Bronchial epithelial cell (primary cell): ENCODE measurements at places on chromosomes 13 and 19. TPM values are rescaled to one million over a fixed set of nuclear protein-coding genes. Genes with fewer than 3 reads are reported as not detected.

Gene KCNN1
- total RNA-seq: not detected in 2 replicates

Gene NLRP5
- not detected in 2 replicates for total RNA-seq

Gene ZNF577
- 5.5 and 6.8 TPM in 2 replicates for total RNA-seq

Gene SIAH3
- not detected in 2 replicates for total RNA-seq

Gene ODAD3
- total RNA-seq: not detected in 2 replicates

Gene MAP3K10
- 5.0 and 7.9 TPM in 2 replicates for total RNA-seq

Gene KLK14
- not detected in 2 replicates for total RNA-seq

Gene NEK3
- 6.8 and 9.3 TPM in 2 replicates for total RNA-seq

Gene KANK2
- 10.2 and 10.8 TPM in 2 replicates for total RNA-seq

Gene PTGER1
- 1.5 and 2.6 TPM in 2 replicates for total RNA-seq

Gene TBXA2R
- not detected in 2 replicates for total RNA-seq

Gene PGLYRP1
- not detected in 2 replicates for total RNA-seq

Gene KIR3DL1
- not detected in 2 replicates for total RNA-seq

Gene SOX1
- total RNA-seq: not detected in 2 replicates

Gene SIGLEC6
- not detected in 2 replicates for total RNA-seq

Gene TNFRSF19
- 1.3 and 3.2 TPM in 2 replicates for total RNA-seq

Gene CEACAM8
- not detected in 2 replicates for total RNA-seq

Gene AMER2
- total RNA-seq: not detected in 2 replicates

Gene CEACAM3
- total RNA-seq: 0.26 TPM in 1 of 2 replicates, not detected in the other

Gene FOSB
- total RNA-seq: 3.6 and 4.2 TPM in 2 replicates

Gene ZNF181
- total RNA-seq: 10.5 and 11.3 TPM in 2 replicates

Gene NANOS3
- total RNA-seq: 0.53 TPM in 1 of 2 replicates, not detected in the other

Gene FLT1
- under 0.01 TPM in 1 of 2 replicates, not detected in the other for total RNA-seq

Gene APLP1
- 0.26 and 0.51 TPM in 2 replicates for total RNA-seq

Gene PNMA8A
- total RNA-seq: 0.79 and 4.2 TPM in 2 replicates

Gene SLITRK5
- total RNA-seq: under 0.01 TPM in 2 replicates

Gene ZNF709
- 0.26 and 0.64 TPM in 2 replicates for total RNA-seq

Gene ZNF90
- total RNA-seq: 2.1 and 2.7 TPM in 2 replicates

Gene PTPRS
- total RNA-seq: 7.4 and 10.3 TPM in 2 replicates

Gene CGB8
- 0.26 TPM in 1 of 2 replicates, not detected in the other for total RNA-seq

Gene ZNF558
- total RNA-seq: 30.5 and 40.3 TPM in 2 replicates

Gene SIGLEC5
- total RNA-seq: not detected in 2 replicates

Gene PLK5
- total RNA-seq: not detected in 2 replicates

Gene ZNF726
- 0.79 and 3.2 TPM in 2 replicates for total RNA-seq

Gene GNG8
- not detected in 2 replicates for total RNA-seq

Gene JUNB
- total RNA-seq: 158 and 179 TPM in 2 replicates

Gene C13orf42
- total RNA-seq: not detected in 2 replicates

Gene TINCR
- total RNA-seq: 4.2 and 10.1 TPM in 2 replicates

Gene CEACAM4
- total RNA-seq: not detected in 2 replicates

Gene ZNF442
- total RNA-seq: 3.9 and 6.3 TPM in 2 replicates
